ENCODE measurements at places on chromosomes 16 and 17. TPM values are rescaled to one million over a fixed set of nuclear protein-coding genes. Genes with fewer than 3 reads are reported as not detected.

Gene RPGRIP1L
- polyA plus RNA-seq: 4.5 TPM

Gene CES5A
- polyA plus RNA-seq: not detected

Gene GSE1
- polyA plus RNA-seq: 9.8 TPM

Gene LGALS9B
- 1.2 TPM for polyA plus RNA-seq

Gene ACSM2A
- 0.07 TPM for polyA plus RNA-seq

Gene ADORA2B
- 3.0 TPM for polyA plus RNA-seq

Gene PABPN1L
- not detected for polyA plus RNA-seq

Gene ZNF500
- 2.0 TPM for polyA plus RNA-seq

Gene FAM171A2
- polyA plus RNA-seq: 0.87 TPM

Gene SLC2A4
- polyA plus RNA-seq: 1.9 TPM

Gene KCTD13
- polyA plus RNA-seq: 10.8 TPM

Gene SLC38A8
- not detected for polyA plus RNA-seq

DNA sequence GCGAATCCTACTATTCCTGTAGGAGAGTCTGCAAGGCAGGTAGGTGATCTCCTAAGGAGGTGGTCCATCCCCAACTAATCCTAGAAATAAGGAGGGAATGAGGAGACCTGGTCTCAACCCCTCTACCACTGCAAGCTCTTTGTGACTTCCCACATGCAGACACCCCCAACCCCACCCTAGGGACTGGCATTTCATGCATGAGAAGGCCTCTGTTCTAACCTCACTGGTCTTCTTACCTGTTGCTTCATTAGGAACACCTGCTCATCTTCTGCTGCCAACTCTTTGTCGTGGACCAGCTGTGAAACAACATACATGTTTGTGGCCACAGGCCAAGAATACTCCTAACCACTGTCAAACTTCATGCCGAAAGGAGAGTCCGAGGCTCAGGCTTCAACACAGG is 22.6 kb downstream of the DYNC1LI2 start:
- DNase-seq: no peak

GRCh38 chr16:22787466-22788192 is 26.3 kb upstream of the HS3ST2 start:
- DNase-seq: no peak

- no peak for DNase-seq
These were observed 143.2 kb upstream of the TNRC6C start for GRCh38 chr17:77815127-77815905.

GRCh38 chr17:45009676-45010467 is 41.6 kb downstream of the DCAKD start:
- DNase-seq: no peak

DNA sequence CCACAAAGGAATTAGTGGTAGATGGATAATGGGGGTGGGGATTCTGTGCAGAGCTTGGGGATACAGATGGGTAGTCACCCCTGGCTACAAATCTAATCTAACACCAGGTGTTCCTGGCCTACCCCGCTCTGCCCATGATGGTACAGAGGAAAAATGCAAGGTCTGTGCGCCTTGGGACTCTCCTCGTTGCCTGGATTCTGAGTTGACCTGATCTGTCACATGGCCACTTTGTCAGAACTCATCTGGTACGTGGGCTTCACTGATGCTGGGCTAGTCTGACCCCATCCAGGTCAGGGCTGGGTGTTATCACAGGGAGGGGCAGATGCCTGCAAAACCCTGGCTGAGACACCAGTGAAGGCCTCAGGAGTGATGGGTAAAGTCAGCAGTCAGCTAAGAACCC is 5.2 kb downstream of the ZNF764 start:
- DNase-seq: no peak

- DNase-seq: no peak
These were observed 1.8 kb downstream of the PRR29 start for GRCh38 chr17:63999680-64000531.

GRCh38 chr16:57091975-57092785 is at the start of gene CPNE2:
Gene CPNE2, plus strand, starts transcription at chr16:57092583. Its CDS starts 18,160 bp downstream, at chr16:57110743.
- peak; percentile 83 for DNase-seq

DNA sequence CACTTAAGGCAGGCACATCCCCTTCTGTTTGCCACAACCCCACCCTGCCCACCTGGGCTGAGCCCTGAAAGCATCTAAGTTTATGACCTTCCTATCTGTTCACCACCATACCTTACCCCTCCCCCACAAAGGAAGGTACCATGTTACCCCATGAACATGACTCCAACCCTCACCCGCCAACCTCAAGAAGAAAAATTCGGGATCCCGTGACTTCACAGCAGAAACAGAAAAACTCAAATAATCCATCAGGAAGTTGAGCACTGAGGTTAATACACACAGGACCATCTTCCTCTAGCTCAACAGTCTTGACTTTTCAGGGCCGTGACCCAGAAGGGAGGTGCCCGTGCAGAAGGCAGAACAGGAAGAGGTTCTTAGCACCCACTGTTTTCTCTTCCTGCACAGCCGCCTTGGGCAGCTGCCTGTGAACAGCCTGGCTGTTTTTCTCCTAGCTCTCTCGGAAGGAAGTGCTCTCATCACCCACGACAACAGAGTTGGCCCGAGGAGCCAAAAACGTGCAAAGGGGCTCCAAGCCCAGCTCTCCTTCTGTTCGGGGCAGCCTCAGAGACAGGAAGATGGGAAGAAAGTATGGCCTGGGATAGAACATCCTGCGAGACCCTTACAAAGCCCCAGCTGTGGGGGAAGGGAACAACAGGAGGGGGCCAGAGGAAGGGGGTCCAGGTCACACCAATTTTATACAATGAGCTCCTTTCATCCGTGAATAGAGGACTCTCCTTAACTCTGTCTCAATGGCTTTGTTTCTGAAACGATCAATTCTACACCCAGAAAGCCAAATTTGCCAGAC is 101.1 kb downstream of the XYLT1 start:
- peak; percentile 59 for DNase-seq

DNA sequence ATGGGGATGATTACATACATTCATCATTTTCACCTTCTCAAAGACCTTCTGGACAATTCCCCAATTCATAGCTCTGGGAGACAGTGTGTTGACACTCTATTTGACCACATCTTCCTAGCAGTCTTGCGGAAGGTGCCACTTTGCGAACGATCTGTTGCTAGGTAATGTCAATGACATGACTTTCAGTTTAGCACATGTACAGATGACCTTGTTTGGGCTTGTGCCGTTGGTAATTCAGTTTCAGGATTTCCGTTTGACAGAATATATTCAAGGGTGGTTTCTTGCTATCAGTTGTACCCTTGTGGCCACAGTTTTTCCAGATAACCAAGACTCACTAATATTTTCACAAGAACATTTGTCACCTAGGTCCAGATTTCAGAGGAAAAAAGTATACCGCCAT is 478.2 kb downstream of the WWOX start:
- DNase-seq: no peak

GRCh38 chr17:44216694-44217093 is 2.8 kb downstream of the UBTF start:
- no peak for DNase-seq

DNA sequence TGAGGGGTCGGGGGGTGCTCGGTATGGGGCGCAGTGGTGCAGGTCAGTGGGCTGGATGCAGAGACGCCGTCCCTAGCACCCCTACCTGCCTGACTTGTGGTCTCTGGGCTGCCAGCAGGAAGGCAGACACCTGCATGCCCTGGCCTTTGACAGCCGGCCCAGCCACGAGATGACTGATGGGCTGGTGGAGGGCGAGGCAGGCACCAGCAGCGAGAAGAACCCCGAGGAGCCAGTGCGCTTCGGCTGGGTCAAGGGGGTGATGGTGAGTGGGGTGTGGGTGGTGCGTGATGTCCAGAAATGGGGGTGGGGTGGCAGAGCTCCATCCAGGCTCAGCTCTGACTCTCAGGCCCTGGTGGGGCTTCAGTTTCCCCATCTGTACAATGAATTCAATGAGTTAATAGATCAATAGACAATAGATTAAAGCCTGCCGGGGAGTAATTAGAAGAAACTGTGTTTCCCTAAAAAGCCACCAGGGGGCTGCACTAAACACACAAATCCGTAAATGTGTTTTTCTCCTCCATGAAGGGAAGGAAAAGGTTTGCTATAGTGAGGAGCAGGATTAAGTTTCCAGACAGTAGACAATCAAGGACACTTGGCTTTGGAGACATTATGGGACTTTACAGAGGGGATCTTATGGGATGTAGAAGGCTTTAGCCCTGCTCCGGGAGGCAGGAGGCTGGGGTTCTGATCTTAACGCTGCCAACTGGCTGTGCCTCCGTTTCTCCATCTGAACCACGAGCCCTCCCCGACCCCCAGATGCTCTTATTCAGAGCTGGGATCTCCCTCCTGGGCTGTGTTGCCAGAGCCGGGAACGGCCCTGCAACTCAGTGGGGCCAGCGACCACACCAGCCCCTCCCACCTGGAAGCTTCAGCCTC is 2.2 kb downstream of the SLC12A3 start:
- DNase-seq: peak; percentile 61

GRCh38 chr16:84874983-84875382 is 55.2 kb downstream of the CRISPLD2 start:
- DNase-seq: no peak

GRCh38 chr16:69130461-69130860 is 1.9 kb downstream of the CHTF8 start:
- DNase-seq: no peak

- DNase-seq: no peak
These were observed 31.9 kb upstream of the ANKFN1 start for GRCh38 chr17:56121191-56122051.

DNA sequence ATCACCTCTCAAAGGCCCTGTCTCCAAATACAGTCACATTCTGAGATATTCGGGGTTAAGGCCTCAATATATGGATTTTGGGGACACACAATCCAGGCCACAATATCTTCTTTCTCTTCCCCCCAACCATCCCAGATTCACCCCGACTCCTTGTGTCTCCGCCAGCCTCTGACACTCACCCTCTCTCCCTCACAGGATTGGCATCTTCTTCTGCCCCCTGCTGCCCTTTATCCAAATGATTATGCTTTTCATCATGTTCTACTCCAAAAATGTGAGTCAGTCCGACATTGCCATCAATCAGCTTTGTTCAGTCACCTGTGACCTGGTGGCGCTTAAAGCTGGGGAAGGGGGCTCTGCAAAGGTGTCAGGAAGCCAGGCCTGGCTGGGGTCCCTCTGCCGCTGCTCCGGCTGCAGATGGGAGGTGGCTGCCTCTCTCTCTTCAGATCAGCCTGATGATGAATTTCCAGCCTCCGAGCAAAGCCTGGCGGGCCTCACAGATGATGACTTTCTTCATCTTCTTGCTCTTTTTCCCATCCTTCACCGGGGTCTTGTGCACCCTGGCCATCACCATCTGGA is 35.1 kb downstream of the GDE1 start:
- no peak for DNase-seq

DNA sequence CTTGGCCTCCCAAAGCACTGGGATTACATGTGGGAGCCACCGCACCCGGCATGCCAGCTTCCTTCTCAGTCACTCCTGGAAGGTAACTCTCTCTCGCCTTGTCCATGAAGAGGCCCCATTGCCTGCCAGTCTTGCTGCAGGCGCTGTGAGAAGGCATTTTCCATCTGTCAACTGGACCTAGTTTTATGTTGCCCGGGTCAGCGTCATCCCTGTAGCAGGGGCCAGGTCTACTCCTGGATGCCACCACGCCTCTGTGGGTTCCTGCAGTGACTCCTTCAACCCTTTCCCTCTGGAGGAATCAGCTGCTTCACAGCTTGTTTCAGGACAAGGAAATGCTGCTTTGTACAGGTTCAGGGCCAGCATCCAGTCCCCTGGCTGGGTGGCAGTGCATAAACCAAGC is 2.6 kb upstream of the NLRC3 start:
- DNase-seq: no peak

- no peak for DNase-seq
These were observed 72.0 kb downstream of the MSI2 start for GRCh38 chr17:57328109-57328882.

GRCh38 chr16:4138713-4139112 is 22.5 kb upstream of the ADCY9 start:
- DNase-seq: no peak

DNA sequence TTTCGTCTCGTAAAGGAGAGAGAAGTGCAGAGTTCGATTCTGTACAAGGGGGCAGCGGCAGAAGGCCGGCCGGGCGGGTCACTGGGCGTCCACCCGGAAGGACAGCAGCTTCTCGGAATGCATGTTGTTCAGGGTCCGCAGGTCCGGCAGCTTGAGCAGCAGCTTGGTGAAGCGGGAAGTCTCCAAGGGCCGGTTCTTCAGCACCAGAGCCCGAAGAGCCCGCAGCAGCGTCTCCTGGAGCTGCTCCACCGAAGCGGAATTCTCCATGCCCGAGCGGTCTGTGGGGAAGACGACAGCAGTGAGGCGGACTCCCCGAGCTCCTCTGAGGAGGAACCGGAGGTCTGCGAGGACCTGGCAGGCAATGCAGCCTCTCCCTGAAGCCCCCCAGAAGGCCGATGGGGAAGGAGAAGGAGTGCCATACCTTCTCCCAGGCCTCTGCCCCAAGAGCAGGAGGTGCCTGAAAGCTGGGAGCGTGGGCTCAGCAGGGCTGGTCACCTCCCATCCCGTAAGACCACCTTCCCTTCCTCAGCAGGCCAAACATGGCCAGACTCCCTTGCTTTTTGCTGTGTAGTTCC is 7.3 kb downstream of the NR1D1 start:
- no peak for DNase-seq

GRCh38 chr17:83053739-83054451 is 25.5 kb upstream of the METRNL start:
- no peak for DNase-seq

DNA sequence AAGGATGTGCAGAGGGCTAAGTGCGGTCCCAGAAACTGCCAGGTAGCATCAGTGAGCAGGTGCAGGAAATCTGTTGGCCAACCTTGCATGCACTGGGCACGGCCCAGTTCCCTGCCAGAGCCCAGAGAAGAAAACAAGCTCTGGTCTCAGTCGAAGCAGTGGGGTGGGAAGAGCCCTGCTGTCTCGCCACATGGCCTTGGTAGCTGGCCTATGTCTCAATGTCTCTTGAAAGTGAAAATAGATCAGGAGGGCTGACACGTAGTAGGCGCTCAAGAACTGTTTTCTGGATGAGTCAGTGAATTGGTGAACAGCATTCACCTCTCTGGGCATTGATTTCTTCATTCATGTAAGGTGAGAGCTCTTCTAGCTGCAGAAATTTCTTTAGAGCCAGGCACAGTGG is 90.4 kb downstream of the MARF1 start:
- DNase-seq: no peak

GRCh38 chr16:85333337-85333736 is 221.1 kb upstream of the CIBAR2 start:
- no peak for DNase-seq

DNA sequence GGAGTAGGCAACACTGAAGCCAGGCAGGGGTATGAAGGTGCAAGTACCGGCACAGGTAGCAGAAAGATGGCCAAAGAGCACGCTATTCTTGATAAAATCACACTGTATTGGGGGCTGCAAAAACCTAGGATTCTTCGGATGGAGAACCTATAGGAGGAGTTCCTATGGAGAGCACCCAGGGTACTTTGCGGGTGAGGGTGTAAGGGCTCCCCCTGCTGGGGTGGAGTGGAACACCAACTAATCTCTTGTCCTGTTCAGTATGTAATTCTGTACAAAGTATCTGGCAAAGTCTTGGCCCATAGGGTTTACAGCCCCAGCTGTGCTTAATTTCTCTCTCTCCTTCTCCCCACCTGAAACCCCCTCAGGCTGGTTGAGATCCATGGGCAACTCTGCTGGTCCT is 393.1 kb upstream of the ASIC2 start:
- DNase-seq: peak; percentile 2
